KG1 (cell line): ENCODE measurements at places on chromosomes 16 and 17.

DNA sequence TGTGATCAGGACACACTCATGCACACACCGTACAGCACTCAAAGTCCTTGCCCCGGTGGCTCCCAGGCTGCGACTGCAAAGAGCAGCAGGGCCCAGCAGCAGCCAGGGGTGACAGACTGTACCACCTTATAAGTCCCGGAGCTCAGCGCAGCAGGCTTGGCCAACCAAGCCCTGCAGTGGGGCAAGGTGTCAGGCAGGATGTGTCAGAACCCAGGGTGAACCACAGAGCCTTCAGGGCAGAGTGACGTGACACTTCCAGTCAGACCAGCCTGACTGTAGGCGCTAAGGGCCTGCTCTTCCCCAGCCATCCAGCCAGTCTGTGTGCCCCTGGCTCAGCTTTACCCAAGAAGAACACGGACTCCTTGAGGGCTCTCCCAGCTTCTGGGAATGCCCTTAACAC, 204.1 kb downstream of the COPRS start:
- DNase-seq = no peak

- DNase-seq = no peak
Measured at GRCh38 chr17:73476890-73477350, 165.1 kb upstream of the CDC42EP4 start.

DNA sequence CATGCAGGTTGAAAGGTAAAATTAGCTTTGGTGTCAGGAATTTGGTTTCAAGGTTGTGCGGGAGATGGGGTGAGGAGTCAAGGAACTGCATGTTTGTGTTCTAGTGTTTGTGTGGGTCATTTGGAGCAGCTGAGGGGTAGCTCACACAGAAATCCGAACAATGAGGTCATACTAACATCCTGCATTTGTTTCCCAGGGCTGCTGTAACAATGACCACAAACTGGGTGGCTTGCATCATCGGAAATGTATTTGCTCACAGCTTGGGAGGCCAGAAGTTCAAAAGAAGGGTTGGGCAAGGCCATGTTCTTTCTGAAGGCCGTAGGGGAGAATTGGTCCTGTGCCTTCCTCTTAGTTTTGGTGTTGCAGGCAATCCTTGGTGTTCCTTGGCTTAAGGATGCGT, 287.4 kb downstream of the HAPSTR1 start:
- DNase-seq = no peak

- DNase-seq = no peak
Measured at GRCh38 chr17:31532526-31532925, 141.1 kb downstream of the RAB11FIP4 start.

- no peak for DNase-seq
Measured at GRCh38 chr17:63095459-63095858, 129.4 kb downstream of the TANC2 start.

GRCh38 chr17:59572301-59572924, 7.0 kb downstream of the DHX40 start:
- no peak for DNase-seq

- no peak for DNase-seq
Measured at GRCh38 chr16:53775821-53776431, 72.0 kb downstream of the FTO start.

DNA sequence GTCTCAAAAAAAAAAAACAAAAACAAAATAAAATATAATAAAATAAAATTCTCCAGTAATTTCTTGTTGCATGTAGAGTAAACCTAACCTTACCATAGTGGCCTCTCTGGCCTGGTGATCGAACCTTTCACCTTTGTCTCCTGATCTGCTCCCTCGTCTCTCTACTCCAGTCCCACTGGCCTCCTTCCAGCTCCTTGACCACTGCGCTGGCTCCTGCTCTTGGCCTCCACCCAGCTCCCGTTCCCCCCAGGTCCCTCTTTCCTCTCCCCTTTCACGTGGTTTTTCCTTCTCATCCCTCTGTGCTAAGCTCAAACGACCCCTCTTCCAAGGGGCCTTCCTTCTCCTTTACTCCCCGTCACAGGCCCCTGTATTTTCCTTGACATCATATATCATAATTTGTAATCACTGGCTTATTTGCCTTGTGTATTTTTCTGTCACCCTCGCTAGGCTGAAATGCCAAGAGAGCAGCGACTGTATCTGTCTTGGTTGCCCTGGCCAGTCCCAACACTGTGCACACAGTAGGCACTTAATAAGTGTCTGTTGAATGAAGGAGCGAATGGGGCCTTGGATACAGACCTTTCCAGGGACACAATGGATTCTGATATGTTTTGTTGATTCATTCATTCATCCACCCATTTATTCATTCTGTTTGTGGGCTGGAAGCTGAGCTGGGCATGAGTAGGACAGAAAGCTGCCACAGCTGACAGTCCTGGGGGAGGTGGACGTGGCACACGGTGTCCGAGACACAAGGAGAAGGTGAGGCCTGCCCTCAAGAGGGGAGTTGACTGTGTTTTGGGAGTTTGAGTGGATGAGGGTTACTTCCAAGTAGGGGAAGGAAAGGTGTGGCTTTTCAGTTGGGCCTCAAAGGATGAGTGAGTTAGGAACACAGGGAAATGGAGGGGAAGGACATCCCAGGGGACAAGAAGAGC, 5.8 kb upstream of the SCN4A start:
- no peak for DNase-seq

DNA sequence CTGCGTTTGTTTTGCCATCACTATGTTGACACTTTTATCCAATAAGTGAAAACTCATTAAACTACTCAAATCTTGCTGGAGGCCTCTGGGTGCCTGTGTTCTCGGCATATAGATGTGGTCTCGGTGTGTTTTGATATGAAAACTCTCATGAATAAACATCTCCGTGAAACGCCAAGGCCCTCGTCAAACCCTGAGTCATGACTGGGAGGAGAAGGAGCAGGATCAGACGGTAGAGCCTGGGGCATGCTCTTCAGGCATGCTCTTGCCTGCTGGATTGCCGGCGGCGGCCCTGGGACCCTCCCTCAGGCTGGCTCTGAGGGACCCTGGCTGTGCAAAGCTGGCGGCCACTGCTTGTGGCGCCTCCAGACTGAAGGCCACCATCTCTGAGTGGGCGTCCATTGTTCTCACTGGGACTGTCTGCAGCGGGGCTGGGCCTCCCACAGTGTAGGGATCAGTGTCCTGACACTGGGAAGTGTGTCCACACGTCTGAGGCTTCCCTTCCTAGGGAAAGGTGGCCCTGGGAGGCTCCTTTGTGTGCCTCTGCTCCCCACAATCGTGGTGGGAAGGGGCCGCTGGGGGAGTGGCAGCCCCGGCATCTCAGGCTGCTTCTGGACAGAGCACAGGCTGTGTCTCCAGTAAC, 1.7 kb upstream of the NPB start:
- DNase-seq = no peak
